ENCODE measurements at places on chromosomes 6 and 20.
A peak's percentile ranks its signal among the peaks of the same experiment; 100 is the strongest.

DNA sequence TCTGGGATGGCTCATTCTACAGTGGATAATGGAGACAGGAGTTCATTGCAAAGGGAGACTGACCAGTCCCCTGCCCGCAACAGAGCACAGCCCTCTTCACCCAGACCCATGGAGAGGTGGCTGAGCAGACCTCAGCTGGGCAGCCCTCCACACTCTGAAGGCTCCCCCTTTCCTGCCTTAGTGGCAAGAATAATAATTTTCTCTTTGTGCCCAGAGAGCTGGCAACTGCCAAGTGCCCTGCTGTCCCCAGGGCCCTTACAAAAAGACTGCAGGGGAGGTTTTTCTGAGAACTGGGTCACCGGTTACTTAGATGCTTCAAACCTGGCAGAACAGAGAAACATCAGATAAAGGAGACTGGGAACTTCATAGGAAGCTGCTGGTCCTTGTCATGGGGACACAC, 35.4 kb upstream of the ZNFX1 start:
- H3K4me3 ChIP-seq, result no peak overlapping the region
- no peaks in the 10 kb centered on the region for H3K4me1 ChIP-seq
- peaks cover 9% of the 10 kb centered on the region for H3K27me3 ChIP-seq
- no peak for DNase-seq
- H3K27ac ChIP-seq, result no peak overlapping the region

- no peak overlapping the region for H3K27ac ChIP-seq
- no peak for DNase-seq
- no peak overlapping the region for H3K4me3 ChIP-seq
Measured at GRCh38 chr6:45722876-45723275, 292.8 kb downstream of the CLIC5 start.

DNA sequence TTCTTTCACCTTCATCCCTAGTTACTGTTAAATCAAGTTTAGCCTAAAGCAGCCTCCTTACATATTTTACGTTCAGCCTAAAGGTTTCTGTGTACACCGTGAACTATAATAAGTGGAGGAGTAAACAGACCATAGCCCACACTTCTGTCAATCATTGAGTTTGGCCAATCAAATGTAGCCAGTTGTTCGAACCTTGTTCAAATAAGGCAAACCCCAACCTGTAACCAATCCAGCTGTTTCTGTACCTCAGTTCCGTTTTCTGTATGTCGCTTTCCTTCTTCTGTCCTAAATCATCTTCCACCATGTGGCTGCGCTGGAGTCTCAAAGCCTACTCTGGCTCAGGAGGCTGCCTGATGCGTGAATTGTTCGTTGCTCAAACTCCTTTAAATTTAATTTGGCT, 1.8 kb upstream of the FBXO30 start:
- H3K4me3 ChIP-seq, result peak overlapping the region; percentile 98
- DNase-seq, result peak; percentile 6
- peaks cover 4% of the 10 kb centered on the region for H3K4me1 ChIP-seq
- H3K27ac ChIP-seq, result no peak overlapping the region

- no peak overlapping the region for H3K4me3 ChIP-seq
- H3K36me3 ChIP-seq, result no peaks in the 10 kb centered on the region
- no peaks in the 10 kb centered on the region for H3K4me1 ChIP-seq
- H3K27ac ChIP-seq, result no peak overlapping the region
Measured at GRCh38 chr6:17519120-17519519, 81.0 kb upstream of the FAM8A1 start.

GRCh38 chr6:125207956-125208355, 54.4 kb downstream of the TPD52L1 start:
- no peaks in the 10 kb centered on the region for H3K27me3 ChIP-seq
- H3K27ac ChIP-seq, result no peak overlapping the region
- H3K36me3 ChIP-seq, result no peaks in the 10 kb centered on the region
- H3K4me3 ChIP-seq, result no peak overlapping the region

GRCh38 chr6:110191477-110191876, 11.2 kb downstream of the CDC40 start:
- no peak overlapping the region for H3K27ac ChIP-seq
- H3K36me3 ChIP-seq, result no peaks in the 10 kb centered on the region
- H3K27me3 ChIP-seq, result no peaks in the 10 kb centered on the region
- H3K4me1 ChIP-seq, result no peaks in the 10 kb centered on the region
- H3K4me3 ChIP-seq, result no peak overlapping the region
- no peak for DNase-seq

GRCh38 chr6:63391203-63391970, 71.6 kb upstream of the LGSN start:
- H3K4me1 ChIP-seq, result no peaks in the 10 kb centered on the region
- no peaks in the 10 kb centered on the region for H3K27me3 ChIP-seq
- DNase-seq, result no peak
- no peak overlapping the region for H3K27ac ChIP-seq
- no peaks in the 10 kb centered on the region for H3K36me3 ChIP-seq
- no peak overlapping the region for H3K4me3 ChIP-seq

DNA sequence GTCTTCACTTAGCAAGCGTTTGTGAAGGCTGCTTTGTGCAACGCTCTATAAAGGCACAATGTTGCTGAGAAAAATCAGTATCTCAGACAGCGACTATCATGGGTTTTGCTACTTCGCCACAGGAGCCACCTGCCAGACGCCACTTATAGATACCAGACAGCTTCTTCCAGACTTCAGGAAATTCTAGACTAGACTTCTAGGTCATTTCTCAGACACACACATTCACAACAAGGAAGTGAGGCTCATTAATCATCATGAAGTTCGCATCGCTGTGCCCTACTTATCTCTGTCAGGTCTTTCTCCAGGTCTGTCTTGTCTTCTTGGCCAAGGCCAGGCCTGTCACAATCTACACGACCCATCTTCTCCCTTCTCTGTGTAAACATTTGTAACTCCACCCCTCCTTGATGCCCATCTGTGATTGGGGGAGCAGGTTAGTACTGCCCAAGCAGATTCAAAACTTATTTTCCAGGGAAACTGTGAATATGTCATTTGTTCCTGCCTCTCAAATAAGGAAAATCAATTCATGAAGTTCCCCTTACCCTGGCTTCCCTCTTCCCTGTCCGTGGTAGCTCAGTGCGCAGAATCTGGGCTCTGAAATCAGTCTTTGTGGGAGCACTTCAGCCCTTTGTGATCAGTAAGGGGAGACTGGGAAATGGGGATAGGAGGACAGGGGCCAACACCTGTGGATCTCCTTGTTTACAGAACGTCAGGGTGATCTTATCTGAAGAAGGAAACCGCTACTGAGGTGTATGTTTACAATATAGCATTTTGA, 115.5 kb downstream of the TNFAIP3 start:
- no peaks in the 10 kb centered on the region for H3K4me1 ChIP-seq
- no peak overlapping the region for H3K27ac ChIP-seq
- no peak for DNase-seq
- no peaks in the 10 kb centered on the region for H3K36me3 ChIP-seq
- no peaks in the 10 kb centered on the region for H3K27me3 ChIP-seq

DNA sequence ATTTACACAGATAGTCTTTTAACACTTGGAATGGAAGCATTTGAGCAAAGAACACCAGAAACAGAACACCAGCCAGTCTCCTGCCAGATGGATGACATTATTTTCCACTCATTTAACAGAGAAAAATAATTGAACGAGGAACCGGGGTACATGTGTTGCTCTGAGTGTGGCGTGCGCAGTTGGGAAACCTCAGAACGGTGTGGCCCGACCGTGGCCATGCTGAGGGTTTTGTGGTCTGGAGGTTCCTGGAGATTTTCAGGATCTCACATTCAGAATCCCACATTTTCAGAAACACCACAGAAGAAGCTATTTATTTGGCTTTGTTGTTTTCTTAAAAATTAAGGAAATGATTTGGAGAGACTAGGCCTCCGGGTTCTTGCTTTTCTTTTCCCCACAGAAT, 126.9 kb upstream of the QKI start:
- H3K4me3 ChIP-seq, result no peak overlapping the region
- no peaks in the 10 kb centered on the region for H3K27me3 ChIP-seq
- no peaks in the 10 kb centered on the region for H3K36me3 ChIP-seq
- H3K4me1 ChIP-seq, result no peaks in the 10 kb centered on the region

GRCh38 chr20:21141825-21142224, 15.9 kb downstream of the KIZ start:
- no peaks in the 10 kb centered on the region for H3K27me3 ChIP-seq
- no peak overlapping the region for H3K27ac ChIP-seq
- no peak for DNase-seq
- H3K4me3 ChIP-seq, result no peak overlapping the region
- no peaks in the 10 kb centered on the region for H3K36me3 ChIP-seq
- H3K4me1 ChIP-seq, result no peaks in the 10 kb centered on the region

DNA sequence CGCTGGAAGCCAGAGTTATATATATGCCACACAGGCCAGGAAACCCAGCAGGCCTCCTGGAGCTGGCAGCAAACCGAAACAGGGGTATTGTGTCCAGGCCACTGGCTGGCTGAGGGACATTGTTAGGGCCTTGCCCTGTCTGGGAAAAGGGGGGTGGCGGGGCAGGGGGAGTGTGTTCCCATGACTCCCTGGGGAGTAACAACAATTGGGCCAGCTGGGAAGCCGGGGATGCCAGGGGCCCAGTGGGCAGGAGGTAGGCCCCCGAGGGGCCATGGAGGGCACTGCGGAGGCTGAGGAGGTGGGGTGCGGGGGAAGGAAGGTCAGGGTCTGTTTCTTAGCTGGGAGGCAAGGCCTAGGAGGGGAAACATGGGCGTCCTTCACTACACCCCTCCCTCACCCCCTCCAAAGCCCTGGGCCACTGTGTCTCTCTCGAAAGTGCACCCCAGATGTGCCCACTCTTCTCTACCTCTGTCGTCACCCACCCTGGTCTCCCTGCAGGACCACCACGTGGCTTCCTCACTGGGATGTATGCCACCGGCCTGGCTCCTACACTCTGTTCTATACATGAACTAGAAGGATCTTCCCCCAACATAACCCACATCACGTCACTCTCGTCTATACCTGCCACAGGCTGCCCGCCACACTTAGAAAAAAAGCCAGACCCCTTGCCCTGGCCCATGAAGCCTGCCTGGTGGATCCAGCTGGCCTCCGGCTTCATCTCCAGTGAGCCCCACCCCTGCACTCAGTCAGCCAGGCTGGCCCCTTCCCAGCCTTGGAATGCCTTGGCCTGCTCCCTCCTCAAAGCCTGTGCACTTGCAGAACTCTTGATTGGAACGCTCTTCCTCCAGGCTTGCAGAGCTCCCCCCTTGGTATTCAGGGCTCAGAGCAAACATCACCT, 7.8 kb upstream of the E2F1 start:
- H3K27me3 ChIP-seq, result no peaks in the 10 kb centered on the region
- no peak for DNase-seq
- H3K4me1 ChIP-seq, result no peaks in the 10 kb centered on the region

DNA sequence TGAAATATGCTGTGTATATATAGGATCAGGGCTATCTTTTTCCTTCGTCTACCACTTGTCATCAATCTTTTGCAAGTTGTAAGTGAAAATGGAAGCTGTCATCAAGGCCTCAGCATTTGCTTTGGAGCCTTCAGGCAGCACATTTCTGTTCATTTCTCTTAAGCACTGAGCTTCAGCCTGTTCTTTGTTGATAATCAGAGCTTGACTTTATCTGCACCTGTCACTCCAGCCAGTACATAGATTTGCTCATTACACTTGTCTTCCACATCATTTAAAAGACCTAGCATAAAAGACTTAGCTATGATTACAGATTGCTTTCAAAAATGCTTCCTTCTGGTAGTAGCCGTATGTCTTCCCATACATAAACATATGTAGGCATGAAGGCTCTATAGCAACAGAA, 189.8 kb upstream of the GRIK2 start:
- no peak for DNase-seq
- no peak overlapping the region for H3K4me3 ChIP-seq
- no peaks in the 10 kb centered on the region for H3K27me3 ChIP-seq
- H3K36me3 ChIP-seq, result no peaks in the 10 kb centered on the region
- no peaks in the 10 kb centered on the region for H3K4me1 ChIP-seq

- H3K4me1 ChIP-seq, result no peaks in the 10 kb centered on the region
- no peak for DNase-seq
- H3K27ac ChIP-seq, result no peak overlapping the region
- no peaks in the 10 kb centered on the region for H3K36me3 ChIP-seq
- no peaks in the 10 kb centered on the region for H3K27me3 ChIP-seq
- H3K4me3 ChIP-seq, result no peak overlapping the region
Measured at GRCh38 chr6:134391205-134391604, 73.3 kb upstream of the SGK1 start.

DNA sequence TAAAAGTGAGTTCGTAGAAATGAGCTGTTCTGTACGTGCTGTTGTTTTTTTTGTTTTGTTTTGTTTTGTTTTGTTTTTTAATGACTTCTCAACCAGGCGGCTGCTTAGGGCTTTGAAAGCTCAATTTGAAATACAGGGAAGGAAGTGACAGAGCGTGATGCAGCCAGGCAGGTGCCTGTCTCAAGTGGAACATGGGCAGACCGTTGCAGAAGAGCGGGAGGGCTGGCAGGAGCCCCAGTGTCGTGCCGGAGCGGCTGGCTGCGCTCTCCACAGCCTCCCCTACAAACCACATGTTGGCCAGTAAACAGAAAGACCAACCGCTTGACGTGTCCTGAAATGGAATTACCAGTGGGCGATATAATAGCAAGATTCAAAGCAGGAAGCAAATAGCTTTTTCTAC, 164.9 kb upstream of the RREB1 start:
- DNase-seq, result peak; percentile 20
- H3K27me3 ChIP-seq, result no peaks in the 10 kb centered on the region
- H3K27ac ChIP-seq, result no peak overlapping the region
- no peaks in the 10 kb centered on the region for H3K36me3 ChIP-seq

DNA sequence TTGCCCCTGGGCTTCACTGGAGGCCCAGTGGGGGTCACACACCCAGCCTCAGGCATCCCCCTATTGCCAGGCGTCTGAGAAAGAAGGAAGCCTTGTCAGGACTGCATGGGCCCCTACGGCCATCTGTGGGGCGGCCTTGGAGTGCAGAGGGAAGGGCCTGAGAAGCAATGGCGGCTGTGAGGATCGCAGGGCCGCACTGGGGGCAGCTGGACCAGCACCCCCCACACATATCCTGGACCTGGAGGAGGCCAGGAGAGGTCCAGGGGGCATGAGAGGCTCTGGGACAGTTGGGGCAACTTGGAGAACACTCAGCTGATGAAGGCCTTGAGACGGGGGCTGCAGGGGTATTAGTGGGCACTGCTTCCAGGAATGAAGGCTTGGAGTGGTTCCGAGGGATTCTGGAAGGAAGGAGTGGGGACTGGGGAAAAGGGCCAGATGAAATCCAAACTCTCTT, 16.5 kb downstream of the MDFI start:
- H3K4me1 ChIP-seq, result no peaks in the 10 kb centered on the region
- H3K27ac ChIP-seq, result no peak overlapping the region
- DNase-seq, result no peak
- H3K4me3 ChIP-seq, result no peak overlapping the region
- H3K27me3 ChIP-seq, result peaks cover 3% of the 10 kb centered on the region
- H3K36me3 ChIP-seq, result no peaks in the 10 kb centered on the region

- H3K27me3 ChIP-seq, result no peaks in the 10 kb centered on the region
- H3K4me1 ChIP-seq, result no peaks in the 10 kb centered on the region
Measured at GRCh38 chr6:118843685-118844390, 50.1 kb upstream of the ASF1A start.

Measured in kidney (tissue), 22 donors.